Thyroid gland (tissue), 4 donors: ENCODE measurements at places on chromosomes 11 and 22.

- no peak for DNase-seq
These were observed 1.2 kb downstream of the BIRC3 start for GRCh38 chr11:102318469-102318868.

DNA sequence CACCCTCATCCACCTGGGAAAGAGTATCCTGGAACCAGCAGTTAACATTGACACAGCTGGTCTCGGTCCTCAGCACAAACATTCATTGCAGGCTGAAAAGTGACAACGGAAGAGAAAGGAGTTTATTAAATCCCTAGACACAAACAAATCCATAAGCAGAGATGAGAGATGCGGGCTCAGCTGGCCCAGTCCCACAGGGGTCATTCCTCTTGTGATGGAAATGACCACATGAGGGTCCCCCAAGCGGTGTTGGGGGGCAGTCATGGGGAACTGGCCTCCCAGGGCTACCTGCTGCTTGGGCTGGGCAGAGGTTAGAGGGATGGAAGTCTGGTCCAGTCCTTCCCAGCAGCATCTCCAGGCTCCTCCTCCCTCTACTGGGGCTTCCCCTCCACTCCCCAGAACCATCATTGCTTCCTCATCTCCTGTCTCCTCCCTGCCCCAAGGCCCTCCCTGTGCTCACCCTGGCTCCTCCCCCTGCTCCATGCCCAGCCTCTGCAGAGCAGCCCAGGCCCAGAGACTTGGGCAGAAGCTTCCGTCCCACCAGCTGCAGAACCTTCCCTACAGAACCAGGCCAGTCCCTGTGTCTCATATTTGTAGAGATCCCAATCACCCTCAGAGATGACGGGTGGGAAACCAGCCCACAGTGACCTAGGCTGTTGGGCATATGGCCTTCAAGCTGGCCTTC is 5.4 kb upstream of the IGLL5 start:
- no peak for DNase-seq

- DNase-seq, result no peak
These were observed 5.2 kb upstream of the SPTBN2 start for GRCh38 chr11:66734215-66734614.

DNA sequence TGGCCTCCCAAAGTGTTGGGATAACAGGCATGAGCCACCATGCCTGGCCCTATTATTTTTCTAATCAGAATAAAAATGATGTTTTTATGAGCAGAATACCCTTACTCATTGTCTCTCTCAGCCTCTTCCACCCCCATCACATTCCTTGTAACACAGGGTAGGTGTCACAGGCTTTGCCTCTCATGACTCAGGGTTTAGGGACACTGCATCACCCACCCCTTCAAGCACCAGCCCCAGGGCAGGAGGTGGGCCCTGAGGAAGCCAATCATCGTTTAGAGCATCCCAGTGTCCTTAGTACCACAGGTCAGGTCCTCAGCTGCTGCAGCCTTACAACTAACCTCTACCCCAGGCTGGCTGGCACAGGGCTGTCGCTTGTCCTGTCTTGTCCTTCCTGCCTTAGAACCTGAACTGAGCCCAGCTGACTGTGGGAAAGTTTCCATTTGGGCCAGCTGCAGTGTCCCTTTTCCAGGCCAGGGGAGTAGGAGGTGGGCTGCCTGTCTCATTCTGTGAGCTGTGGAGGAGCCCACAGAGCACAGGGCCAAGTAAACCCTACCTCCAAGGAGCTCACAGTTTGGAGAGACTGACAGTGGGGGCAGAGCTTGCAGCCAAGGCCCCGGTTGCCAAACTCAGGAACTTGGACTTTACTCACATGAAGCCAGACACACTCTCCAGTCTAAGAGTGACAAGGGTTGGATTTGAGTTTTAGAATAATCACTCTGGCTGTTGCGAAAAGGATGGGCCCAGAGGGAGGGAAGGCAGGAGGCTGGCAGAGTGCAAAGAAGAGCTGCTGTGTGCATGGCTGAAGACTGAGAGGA is 19.5 kb upstream of the UVRAG start:
- DNase-seq, result no peak

- DNase-seq, result peak; percentile 43
These were observed 403 bp upstream of the SBF2 start for GRCh38 chr11:10294290-10294953.

DNA sequence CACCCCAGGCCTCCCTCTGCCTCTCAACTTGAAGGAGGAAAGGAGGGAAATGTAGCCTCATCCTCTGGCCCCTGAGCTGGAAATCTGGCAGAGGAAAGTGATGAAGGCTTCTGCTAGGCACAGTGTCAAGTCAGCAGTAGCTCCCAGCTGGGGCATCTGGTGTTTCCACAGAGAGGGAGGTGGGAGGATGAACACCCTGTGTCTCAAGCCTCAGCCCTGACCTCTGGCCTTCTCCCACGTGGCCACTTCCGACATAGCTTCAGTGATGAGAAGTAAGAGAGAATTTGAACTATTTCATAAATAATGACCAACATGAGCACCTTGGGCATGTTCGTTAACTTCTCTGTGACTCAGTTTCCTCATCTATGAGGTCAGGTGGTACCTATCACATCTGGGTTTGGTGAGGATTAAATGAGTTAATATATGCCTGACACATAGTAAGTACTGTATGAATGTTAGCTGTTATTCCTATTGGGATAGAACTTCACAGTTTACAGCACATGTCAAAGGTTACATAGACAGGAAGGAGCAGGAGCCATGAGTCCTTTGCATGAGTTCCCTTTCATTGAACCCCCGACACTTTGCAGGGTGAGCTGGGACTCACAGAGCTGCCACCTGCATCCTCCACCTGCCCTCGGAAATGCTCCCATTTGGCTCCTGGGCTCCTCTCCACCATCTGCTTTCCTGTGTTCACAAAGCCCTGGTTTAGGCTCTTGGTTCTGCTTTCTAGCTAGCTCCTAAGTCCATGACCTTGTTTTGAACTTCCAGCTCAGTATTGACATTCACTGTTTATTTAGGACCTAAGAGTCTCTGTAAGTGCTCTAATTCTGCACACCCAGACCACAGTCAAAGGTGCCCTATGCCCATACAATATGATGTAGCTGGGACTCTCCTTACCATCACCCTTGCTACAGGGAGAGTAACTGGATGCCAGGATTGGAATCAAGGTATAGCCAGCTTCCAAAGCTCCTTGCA is 61.7 kb downstream of the CSNK2A3 start:
- peak; percentile 15 for DNase-seq

GRCh38 chr11:12102588-12103410 is 7.6 kb upstream of the MICAL2 start:
- no peak for DNase-seq

GRCh38 chr22:48060266-48060665 is 1297.8 kb downstream of the TBC1D22A start:
- DNase-seq, result no peak

DNA sequence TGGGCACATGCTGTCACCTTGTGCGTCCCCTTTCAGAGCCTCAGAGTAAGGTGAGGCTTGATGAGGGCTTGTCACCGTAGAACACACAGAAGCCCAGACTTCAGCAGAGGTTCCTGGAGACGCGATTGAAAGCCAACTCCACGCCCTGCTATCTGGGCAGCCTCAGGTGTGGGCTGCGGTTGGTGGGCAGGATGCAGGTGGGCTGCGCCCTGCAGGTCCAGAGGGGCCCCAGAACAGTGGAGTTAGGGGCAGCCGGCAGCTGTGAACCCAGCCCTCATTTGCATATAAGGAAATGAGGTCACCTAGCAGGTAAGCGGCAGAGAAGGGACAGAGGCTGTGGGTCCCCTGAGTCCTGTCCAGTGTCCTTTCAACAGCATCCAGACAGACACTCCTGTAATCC is 15.4 kb downstream of the PHLDA2 start:
- DNase-seq, result no peak

DNA sequence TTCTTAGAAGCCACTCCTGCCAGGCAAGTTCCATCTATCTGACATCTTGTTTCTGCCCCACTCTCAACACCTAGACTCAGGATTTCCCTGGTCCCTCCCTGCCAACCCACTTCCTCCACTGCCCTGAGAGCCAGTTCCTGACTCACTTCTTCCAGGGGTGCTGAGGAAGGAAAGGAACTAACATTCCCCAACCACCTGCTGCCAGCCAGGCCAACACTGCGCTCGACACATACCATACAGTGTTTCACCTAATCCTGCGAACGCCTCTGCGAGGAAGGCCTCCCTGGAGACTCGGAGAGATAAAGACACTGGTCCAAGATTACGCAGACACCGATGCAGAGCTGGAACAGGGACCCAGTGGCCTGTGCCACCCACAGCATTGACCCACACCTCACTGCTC is 40.2 kb downstream of the MICAL3 start:
- DNase-seq, result no peak

- no peak for DNase-seq
These were observed 44.5 kb upstream of the MMP7 start for GRCh38 chr11:102575012-102575411.

DNA sequence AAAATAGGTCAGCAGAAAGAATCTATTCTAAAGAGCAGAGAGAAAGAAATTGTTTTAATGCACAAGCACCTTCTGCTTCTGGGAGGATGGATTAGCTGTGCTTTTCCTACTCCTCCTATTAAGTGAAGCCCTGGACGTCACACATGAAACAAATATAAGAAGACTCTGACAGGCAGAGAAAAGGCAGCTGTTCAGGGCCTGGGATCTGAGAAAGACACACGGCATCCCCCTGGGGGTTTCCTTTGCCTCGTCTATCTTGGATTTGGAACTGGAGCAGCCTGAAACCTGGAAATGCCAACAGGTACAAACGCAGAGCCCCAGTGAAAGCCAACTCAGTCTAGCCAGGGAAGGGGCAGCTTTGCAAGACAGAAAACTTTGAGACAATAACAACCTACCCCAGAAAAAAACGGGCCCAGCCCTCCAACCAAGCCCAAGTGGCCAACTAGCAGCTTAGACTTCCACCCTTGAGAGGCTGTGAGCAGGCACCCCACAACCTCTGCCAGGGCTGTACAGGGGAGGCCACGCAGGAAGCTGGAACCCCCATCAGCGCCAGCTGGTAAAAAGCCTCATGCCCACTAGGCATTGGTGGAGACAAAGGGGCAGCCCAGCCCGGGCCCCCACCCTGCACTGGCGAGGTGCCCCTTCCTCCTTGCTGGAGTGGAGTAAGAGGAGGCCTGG is 7.3 kb downstream of the CERK start:
- no peak for DNase-seq

DNA sequence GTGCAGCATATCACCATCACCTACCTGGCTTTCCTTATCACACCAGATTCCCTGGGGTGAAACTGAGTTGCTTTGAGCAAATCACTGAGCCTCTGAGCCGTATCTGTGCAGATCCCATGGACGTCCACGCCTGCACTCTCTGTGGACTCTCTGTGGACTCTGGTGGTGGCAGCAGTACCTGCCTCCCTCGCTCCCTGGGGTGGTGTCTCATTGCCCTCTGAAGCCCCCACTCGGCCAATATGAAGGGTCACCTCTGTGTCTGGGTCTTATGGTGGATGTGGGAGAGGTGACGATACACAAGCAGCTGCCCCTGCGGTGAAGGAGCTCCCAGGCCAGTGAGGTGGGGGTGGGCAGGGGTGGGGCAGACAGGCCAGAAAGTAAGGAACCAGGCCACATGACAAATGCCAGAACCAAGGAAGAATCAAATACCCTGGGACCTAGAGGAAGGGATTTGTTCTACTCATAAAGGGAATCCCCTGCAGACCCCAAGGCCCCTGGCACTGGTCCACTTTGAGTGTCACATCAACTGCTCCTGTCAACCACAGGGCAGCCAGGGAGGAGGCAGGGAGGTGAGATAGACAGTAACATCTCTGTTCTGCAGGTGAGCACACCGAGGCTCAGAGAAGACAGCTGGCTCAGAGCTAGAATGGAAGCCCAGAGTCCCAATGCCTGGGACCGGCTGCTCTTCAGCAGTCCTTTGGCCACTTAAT is 9.2 kb upstream of the CHST1 start:
- no peak for DNase-seq

GRCh38 chr11:67006029-67006884 is 16.7 kb upstream of the SYT12 start:
- peak; percentile 14 for DNase-seq

DNA sequence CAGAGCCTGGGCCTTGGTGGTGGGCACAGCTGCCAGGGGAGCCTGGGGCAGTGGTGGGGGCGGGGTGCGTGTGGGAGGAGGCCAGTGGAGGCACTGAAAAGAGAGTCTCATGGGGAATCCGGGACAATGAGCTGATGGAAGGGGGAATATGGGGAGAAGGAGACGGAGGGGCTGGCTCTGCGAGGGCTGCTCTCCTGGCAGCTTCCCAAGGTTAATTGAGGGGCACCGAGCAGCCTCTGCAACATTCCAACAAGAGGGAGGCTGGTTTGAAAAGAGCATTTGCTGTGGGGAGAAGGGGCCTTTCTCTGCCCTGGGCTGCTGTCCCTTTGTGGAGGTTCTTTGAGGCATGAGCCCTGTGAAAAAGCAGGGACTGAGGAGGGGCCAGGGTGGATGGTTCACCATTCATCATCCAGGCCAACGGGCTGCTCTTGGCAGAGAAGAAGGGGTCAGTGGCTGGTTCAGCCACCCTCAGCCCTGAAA is 9.4 kb upstream of the IGSF9B start:
- DNase-seq, result no peak

- peak; percentile 36 for DNase-seq
These were observed 743.8 kb downstream of the NTM start for GRCh38 chr11:132114185-132114584.

DNA sequence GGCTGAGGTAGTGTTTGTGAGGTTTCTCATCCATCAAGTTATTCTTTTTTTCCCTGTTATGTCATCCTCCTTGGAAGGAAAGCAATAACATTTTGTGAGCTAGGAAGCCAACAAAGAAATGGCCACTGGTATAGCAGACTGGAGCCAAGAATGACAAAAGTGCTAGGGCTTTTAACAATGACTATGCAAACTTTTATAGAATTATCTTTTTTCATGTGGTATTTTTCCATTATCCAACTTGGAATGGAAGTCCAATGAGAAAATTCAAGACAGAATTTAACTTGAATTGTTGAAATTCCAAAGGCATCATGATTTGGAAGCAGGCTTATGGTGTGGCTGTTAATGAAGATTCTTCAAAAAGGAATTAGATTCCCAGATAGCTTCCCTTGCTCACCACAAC is 216.4 kb upstream of the PDGFD start:
- no peak for DNase-seq

- no peak for DNase-seq
These were observed 46.6 kb downstream of the ST14 start for GRCh38 chr11:130206141-130206540.

GRCh38 chr22:48091060-48091650 is 1328.7 kb downstream of the TBC1D22A start:
- DNase-seq, result no peak

DNA sequence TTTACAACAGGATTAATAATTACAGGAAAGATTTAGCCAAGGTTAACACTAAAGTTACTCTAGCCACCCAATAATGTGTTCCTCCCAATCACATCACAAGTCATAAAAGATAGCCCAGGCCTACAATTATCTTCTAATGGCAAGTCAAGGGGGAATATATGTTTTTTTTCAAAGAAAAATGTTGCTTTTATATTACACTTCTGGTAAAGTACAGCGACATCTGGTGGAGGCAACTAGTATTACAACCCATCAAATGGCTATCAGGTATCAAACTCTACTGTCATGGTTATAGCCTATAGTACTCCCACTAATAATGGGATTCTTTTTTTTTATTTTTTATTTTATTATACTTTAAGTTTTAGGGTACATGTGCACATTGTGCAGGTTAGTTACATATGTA is 71.8 kb downstream of the XRRA1 start:
- DNase-seq, result no peak
